Fibroblast of lung (primary cell): ENCODE measurements at places on chromosomes 2 and 18. TPM values are rescaled to one million over a fixed set of nuclear protein-coding genes. Genes with fewer than 3 reads are reported as not detected.

GRCh38 chr18:70028084-70028483 is 80.4 kb upstream of the CD226 start:
- DNase-seq, result no peak

GRCh38 chr18:59047321-59048047 is 92.2 kb upstream of the SEC11C start:
- DNase-seq, result no peak

DNA sequence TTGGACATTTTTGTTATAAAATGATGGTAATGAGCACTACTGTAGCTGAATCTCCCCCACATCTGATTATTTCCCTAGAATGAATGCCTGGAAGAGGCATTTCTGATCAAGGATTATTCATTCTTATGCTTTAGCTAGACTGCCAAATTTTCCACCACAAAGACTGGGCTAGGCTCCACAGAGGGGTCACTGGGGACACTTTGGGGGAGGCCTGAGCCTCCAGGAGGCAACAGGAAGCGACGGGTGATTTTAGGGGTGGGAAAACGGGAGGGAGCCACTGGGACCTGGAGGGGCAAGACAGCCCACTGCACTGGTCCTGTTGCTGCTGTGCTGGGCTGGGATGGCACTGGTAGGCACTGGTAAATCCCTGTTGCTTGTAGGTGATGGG is 2.4 kb upstream of the ASB1 start:
- DNase-seq, result peak; percentile 83

DNA sequence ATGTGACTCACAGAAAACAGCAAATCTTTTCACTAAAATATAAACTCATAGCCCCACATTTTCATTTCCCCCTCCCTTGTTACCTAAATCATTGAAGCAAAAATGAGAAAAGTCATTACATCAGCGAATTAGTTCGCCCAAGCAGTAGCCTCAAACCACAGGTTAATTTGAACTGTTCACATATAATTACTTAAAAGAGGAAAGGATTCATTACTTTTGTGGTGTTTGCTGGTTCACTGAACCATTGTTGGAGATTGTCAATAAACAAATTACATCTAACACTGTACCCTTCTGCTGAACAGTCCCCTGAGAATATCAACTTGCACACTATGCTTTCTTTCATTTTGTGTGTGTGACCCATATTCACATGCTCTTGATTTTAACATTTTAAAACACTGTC is 238.7 kb downstream of the ERBB4 start:
- no peak for DNase-seq

LAMA1 gene
- 5.8 and 24.9 TPM in 2 replicates for total RNA-seq

PDE1A gene
- total RNA-seq, result 6.7 and 7.1 TPM in 2 replicates

DNA sequence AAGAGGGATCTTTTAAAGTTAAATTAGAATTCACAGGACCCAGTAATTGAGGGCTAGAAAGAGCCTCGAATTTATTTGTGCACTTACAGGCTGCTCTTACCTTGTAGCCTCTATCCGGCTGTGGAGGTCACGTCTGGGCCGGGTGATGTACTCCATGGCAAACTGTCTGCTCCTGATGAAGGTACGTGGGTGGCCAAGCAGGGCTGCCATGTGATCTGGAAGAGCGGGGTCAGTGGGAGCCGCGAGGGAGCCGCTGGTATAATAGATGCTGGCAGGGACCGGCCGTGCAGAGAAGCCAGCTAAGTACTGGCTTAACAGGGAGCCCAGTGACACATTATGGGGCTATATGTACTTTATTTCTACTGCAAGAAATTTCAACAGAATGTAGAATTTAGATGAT is 59.2 kb downstream of the ADI1 start:
- DNase-seq, result no peak
